ENCODE measurements at places on chromosomes 7 and 10. TPM values are rescaled to one million over a fixed set of nuclear protein-coding genes. Genes with fewer than 3 reads are reported as not detected.

Gene CPVL
- 0.20 TPM for total RNA-seq

Gene CXCL12
- 0.13 TPM for total RNA-seq

Gene CRHR2
- total RNA-seq: not detected

Gene MSANTD7
- 12.1 TPM for total RNA-seq

Gene DKK1
- total RNA-seq: 341 TPM

Gene HOXA9
- total RNA-seq: 0.73 TPM

Gene INTS1
- total RNA-seq: 50.1 TPM

Gene GIMAP5
- not detected for total RNA-seq

Gene EVX1
- total RNA-seq: 0.07 TPM

Gene SNCG
- 12.7 TPM for total RNA-seq

Gene GHITM
- 212 TPM for total RNA-seq

Gene TMED4
- total RNA-seq: 48.2 TPM

Gene PDZD7
- total RNA-seq: 1.2 TPM

Gene FAM13C
- total RNA-seq: not detected

Gene MINDY3
- total RNA-seq: 15.6 TPM

Gene ATP6V0E2
- total RNA-seq: 45.3 TPM

Gene STX1A
- 84.1 TPM for total RNA-seq

Gene FFAR4
- total RNA-seq: 0.27 TPM

Gene SLC35B4
- total RNA-seq: 32.0 TPM

Gene GIMAP8
- total RNA-seq: not detected

Gene ST8SIA6
- 0.07 TPM for total RNA-seq

Gene OR2A12
- not detected for total RNA-seq

Gene CELF2
- 0.02 TPM for total RNA-seq

Gene HACD1
- 56.4 TPM for total RNA-seq

Gene C10orf67
- 0.10 TPM for total RNA-seq

Gene ZNF485
- total RNA-seq: 2.1 TPM

Gene GRM8
- not detected for total RNA-seq

Gene SPOCK2
- 0.42 TPM for total RNA-seq

Gene HOXA2
- total RNA-seq: 1.0 TPM

Gene FEZF1
- total RNA-seq: not detected

Gene UNC5B
- 0.53 TPM for total RNA-seq

Gene SPDYE16
- total RNA-seq: not detected

Gene VGF
- 22.7 TPM for total RNA-seq

Gene AGAP3
- 71.6 TPM for total RNA-seq

Gene C10orf105
- not detected for total RNA-seq

Gene PTPRZ1
- not detected for total RNA-seq

Gene ELFN1
- total RNA-seq: 0.55 TPM

Gene PCGF5
- total RNA-seq: 35.1 TPM

Gene PAOX
- total RNA-seq: 0.92 TPM

Gene TSPAN33
- 6.5 TPM for total RNA-seq

Gene GHRHR
- total RNA-seq: not detected

Gene CFAP43
- 0.17 TPM for total RNA-seq

Gene OR2A5
- not detected for total RNA-seq

Gene TRIM50
- total RNA-seq: not detected

Gene ATP5MK
- total RNA-seq: 532 TPM

Gene CCDC146
- total RNA-seq: 0.58 TPM

Gene YKT6
- 119 TPM for total RNA-seq

Gene SLC29A4
- total RNA-seq: 10.0 TPM

Gene CACUL1
- 11.7 TPM for total RNA-seq

Gene ZNF786
- 6.4 TPM for total RNA-seq

Gene OR2A42
- not detected for total RNA-seq

Gene IFIT2
- total RNA-seq: 4.9 TPM

Gene RBM20
- 1.7 TPM for total RNA-seq

Gene FIGNL1
- total RNA-seq: 16.7 TPM
